ENCODE measurements at places on chromosomes 7 and 10. TPM values are rescaled to one million over a fixed set of nuclear protein-coding genes. Genes with fewer than 3 reads are reported as not detected.

The GNB2 gene
- 231 TPM for polyA plus RNA-seq

The TRIM50 gene
- polyA plus RNA-seq: 0.33 TPM

The NEUROD6 gene
- polyA plus RNA-seq: not detected

The TAS2R4 gene
- polyA plus RNA-seq: 7.1 TPM

The ANKRD61 gene
- polyA plus RNA-seq: 2.7 TPM

The TMEM236 gene
- polyA plus RNA-seq: 0.24 TPM

The POLR3A gene
- 21.6 TPM for polyA plus RNA-seq

The GIMAP4 gene
- 22.3 TPM for polyA plus RNA-seq

The FKBP6 gene
- 0.28 TPM for polyA plus RNA-seq

The COL13A1 gene
- polyA plus RNA-seq: 29.1 TPM

The SUGCT gene
- 12.2 TPM for polyA plus RNA-seq

The LAMB4 gene
- 7.3 TPM for polyA plus RNA-seq

The AKR1C2 gene
- polyA plus RNA-seq: 9.2 TPM

The HTR7 gene
- 0.33 TPM for polyA plus RNA-seq

The RBM48 gene
- 18.5 TPM for polyA plus RNA-seq

The LRMDA gene
- polyA plus RNA-seq: 24.7 TPM

The CADPS2 gene
- polyA plus RNA-seq: 51.7 TPM

The TRPV5 gene
- 1.6 TPM for polyA plus RNA-seq

All from renal pelvis (tissue), 12 donors.